ENCODE measurements at places on chromosomes 4 and X.

GRCh38 chr4:102868153-102868780 is 525 bp upstream of the CISD2 start:
- peak; percentile 18 for DNase-seq

DNA sequence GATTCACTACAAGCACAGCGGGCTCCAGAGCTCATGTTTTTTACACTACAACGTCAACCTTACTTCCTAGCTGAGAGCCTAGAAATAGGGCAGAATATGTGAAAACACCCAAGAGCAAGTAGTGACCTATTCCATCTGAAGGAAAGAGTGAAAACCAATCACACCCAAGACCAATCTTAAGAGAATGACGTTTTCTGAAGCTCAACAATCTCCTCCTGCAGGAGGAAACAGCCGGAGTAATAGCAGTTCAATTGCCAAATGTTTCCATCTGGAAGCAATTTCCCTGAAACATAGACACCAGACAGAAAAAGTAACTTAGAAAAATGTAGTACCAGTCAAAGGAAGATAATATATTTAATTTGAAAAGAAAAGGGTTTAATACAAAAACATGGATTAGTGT is 142.4 kb downstream of the ANXA5 start:
- no peak for DNase-seq

- no peak for DNase-seq
These were observed 547.8 kb upstream of the PCDH7 start for GRCh38 chr4:30172416-30172815.

DNA sequence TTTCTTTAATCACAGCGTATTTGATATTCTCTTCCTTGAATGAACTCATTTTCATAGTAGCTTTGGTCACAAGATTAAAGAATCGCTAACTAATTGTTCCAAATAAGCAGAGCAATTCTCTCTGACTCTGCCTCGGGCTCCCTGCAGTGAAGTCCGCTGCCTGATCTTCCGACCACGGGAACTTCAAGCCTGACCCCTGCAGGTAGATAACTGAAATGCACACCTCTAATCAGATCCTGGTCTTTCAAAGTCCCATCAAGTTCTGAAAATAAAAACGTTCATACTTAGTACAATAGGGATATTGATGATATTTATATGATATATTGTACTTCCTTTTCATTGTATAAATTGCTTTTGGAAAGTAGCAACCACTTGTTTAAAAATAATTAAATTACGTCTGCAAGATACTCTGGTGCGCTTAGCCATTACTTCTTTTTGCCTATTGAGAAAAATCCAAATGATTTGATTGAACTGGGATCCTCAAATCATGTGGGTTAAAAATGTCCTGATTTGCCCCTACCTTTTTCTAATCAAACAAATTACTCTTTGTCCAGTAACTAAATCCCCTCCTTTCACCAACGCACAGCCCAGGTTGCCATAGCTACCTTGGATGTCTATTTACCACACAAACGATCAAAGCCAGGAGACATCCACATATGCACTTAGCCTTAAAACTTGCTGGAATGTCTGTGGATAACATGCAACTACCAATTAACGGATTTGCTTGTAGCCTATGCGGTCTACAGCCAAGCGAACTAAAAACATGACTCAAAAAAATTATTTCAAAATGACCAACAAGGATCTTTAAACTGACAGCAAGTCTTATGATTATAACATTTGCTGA is 4.2 kb downstream of the MID1 start:
- DNase-seq = peak; percentile 45

DNA sequence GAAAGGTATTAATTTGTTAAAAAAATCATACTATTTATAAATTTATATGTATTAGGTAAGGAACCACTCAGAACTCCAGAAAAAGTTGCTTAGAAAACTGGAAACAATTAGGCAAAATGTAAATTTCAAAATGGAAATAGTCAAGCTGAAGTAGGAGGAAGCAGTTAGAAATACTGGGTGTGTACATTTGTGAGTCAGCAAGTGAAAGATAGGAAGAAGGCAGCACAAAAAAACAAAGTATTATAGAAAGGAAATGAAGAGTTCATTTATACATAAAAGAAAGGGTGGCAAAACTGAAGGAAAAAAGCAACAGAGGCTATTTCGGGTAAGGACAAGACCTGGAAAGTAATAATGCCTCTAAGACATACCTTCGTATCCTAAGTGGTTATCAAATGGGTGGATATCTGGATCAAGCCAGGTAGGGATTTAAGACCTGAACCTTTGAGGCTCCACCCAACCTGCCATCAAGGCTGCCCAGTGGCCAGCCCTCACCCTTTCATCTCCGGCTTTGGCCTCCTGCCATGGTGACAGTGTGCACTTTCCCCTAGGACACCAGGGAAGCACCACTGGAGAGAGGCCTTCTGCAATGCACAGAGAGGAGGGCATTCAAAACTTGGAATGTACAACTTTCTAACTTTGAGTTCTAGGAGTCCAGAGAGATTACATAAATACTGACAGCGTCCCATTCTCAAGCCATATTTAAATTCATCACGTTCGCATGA is at the start of gene LRRC66:
TSS of gene LRRC66 (minus strand) at position 428 of the 722 bp plus-strand sequence. CDS start 2,750 bp downstream, outside the sequence.
- no peak for DNase-seq

DNA sequence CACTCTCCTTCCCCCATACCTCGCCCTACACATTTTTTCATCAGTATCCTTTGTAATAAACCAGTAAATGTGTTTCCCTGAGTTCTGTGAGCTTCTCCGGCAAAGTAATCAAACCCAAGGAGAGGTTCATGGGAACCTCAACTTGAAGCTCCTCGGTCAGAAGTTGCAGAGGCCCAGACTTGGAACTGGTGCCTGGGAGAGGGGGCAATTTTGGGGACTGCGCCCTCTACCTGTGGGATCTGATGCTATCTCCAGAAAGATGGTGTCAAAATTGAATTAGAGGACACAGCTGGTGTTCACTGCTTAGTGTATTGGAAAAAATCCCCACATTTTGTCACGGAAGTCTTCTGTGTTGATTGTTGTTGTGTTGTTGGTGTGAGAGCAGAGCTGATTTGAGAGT is 70.6 kb downstream of the ATP11C start:
- no peak for DNase-seq

- no peak for DNase-seq
These were observed 352.1 kb upstream of the GATB start for GRCh38 chr4:152112887-152113286.

DNA sequence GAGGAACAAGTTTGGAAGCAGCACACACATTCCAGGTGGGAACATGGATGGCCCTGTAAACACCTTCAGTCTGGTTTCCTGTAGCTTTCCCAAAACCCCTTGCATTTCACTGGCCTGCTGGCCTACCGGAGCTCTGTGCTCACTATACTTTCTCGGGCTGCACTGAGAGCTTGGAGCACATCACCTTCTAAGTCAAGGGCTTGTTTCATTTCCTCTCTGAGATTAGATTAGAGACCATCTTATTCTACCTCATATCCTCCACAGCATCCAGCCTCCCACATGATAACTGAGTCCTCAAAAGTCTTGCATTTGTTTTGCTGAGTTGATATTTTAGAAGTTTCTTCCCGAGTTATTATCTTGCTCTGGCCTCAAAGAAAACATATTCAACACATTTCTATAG is 147.7 kb downstream of the RASL11B start:
- DNase-seq = no peak

DNA sequence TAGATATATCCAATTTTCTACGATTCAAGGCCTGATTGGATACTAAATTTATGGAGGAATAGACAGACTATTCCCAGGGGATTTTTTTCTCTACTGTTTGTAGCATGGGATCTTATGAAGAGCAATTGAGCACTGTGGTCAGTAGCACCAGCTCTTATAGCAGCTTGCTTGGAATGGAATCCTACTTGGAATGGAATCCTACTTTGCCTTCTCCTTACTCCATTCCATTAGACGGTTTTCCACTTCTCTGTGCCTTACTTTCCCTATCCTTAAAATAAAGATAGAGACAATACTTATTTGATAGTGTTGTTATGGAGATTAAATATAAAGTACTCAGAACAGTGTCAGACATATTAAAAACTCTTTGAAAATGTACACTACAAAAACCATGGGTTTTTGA is 133.5 kb downstream of the BTC start:
- DNase-seq = no peak

GRCh38 chrX:40651620-40652223 is 4.4 kb upstream of the CXorf38 start:
- DNase-seq = peak; percentile 63

DNA sequence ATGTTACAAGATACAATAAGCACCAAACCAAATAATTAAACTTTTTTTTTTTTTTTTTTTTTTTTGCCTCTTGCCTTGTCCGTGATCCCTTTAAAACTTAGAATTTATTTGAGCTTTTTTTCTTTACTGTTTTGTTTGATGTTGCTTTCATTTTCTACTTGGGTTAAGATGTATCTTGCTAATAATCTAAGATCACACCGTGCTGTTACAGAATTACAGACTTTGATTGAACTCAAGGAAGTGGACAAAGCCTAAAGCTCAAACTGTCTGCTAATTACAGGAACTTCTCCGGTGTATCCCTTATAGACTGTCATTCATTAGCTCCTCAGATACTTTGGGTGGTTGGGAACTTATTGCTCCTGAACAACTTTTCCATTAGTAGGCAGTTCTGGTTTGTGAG is 26.5 kb downstream of the STIM2 start:
- no peak for DNase-seq

- no peak for DNase-seq
These were observed 2.6 kb upstream of the LAS1L start for GRCh38 chrX:65537229-65537628.

DNA sequence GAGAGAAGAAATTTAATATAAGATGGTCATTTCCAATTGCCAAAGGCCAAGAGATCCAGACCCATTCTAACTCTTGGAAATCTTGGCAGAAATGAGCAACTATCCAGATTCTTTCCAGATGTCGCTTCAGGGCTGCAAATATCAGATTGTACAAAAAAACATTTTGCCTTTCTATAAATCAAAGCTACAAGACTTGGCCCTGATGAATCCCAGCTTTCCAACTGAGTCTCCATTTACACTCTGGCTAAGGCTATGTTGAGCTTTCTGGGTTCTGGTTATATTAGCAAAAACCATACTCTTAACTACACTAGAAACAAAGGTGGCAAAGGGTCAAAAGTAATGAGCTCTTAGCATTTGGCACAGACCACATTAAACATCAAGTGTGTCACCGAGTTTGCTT is 345.8 kb downstream of the OPHN1 start:
- no peak for DNase-seq

GRCh38 chr4:41285202-41285863 is 28.6 kb downstream of the UCHL1 start:
- DNase-seq = peak; percentile 73

DNA sequence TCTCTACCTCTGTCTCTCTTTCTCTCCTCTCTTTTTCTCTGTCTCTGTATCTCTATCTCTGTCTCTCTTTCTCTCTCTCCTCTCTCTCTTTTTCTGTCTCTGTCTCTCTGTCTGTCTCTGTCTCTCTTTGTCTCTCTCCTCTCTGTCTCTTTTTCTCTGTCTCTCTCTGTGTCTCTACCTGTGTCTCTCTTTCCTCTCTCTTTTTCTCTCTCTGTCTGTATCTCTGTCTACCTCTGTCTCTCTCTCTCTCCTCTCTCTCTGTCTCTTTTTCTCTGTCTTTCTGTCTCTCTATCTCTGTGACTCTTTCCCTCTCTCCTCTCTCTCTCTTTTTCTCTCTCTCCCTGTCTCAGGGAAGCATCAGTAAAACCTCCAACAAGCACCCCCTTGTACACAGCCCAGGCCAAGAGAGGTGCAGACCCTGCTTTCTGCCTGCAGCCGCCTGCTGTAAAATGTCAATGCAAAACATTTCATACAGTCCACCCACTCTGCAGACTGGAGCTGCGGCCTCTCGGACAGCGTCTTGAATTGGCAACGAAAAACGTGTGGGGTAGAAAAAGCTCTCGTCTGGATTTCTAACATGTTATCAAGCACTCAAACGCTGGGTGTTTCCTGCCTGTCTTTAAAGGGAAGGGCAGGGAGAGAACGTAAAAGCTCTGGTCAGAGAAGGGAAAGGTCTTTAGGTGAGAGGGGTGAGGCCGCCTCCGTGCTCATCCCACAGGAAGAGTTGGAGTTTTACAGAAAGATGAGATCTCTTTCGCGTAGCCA is 3.7 kb upstream of the SHOX start:
- no peak for DNase-seq

GRCh38 chr4:109969919-109970318 is 57.2 kb downstream of the EGF start:
- DNase-seq = no peak

DNA sequence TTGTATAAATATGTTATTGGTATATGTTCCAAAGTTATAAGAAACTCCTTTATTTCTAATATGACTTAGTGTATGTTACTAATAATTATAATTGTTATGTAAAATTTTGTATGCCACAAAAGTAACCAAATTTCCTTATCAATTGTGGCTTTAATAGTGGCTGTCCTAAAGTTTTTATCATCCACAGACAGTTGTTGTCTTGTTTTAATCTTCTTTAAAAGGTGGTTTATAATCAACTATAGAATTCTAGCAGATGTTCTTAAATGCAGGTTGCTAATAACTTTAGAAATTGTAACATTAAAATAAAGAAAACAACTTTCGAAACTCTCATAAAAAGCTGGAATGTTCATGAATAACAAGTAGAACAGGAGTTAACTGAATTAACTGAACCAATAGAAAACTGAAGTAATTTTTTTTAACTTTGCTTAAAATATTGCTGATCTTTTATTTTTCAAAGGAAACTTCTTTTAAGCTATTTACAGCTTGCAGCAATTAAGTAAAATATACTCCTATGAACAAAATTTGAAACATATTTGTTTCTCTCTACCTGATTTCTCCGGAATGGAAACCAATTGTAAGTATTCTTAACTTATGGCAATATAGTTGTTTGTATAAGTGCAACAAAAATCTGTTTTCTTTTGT is 24.3 kb downstream of the HSD17B11 start:
- no peak for DNase-seq

GRCh38 chrX:36908801-36909675 is 99.1 kb upstream of the FAM47C start:
- no peak for DNase-seq

GRCh38 chr4:96037705-96038104 is 197.8 kb downstream of the PDHA2 start:
- DNase-seq = no peak

- DNase-seq = no peak
These were observed 236.9 kb downstream of the AR start for GRCh38 chrX:67780694-67781109.

- no peak for DNase-seq
These were observed 176.7 kb downstream of the LDB2 start for GRCh38 chr4:16721613-16722291.

DNA sequence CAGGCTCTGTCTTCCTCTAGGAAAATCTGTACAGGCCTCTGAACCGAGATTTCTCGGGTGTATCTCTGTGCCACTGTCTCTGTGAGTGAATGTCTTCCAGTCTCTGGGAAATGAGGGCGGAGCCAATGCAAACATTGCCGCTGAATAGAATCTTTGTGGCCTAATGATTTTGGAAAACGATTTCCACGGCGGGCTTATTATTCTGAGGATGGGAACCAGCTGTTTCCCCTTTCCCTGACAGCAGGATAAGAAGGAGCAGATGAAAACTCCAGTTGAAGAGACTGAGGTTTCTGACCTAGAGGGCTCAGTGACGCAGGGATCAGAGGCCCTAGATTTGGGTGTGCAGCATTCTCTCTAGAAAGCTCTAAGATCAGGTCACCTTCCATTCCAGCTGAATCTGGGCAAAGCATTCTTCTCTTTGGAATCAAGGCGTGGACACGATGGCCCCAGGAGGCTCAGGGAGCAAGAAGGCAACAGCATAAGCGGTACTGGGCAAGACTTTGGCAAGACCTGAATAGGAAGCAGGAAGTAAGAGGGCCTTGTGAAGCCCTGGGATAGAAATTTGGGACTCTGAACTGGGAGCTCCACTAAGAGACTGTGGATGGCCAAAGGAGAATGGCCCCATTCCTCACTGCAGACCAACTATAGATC is 47.3 kb downstream of the PJA1 start:
- DNase-seq = no peak
